A549 treated with ZK216348 at 1 μM for 4 hours (cell line): ENCODE measurements at places on chromosomes 11 and 22. TPM values are rescaled to one million over a fixed set of nuclear protein-coding genes. Genes with fewer than 3 reads are reported as not detected.

MMP8 gene
- total RNA-seq, result not detected in 5 replicates

ALDH3B1 gene
- 91.9 to 140 TPM (median 128 TPM) in 5 replicates for total RNA-seq

FBLN1 gene
- 27.7 to 58.9 TPM (median 50.1 TPM) in 5 replicates for total RNA-seq

NPAT gene
- 3.6 to 6.2 TPM (median 4.6 TPM) in 5 replicates for total RNA-seq

NPAS4 gene
- total RNA-seq, result not detected in 5 replicates

PATE2 gene
- 0.41 TPM in 1 of 5 replicates, not detected in the others for total RNA-seq

MRGPRE gene
- 0.09 to 0.17 TPM (median 0.14 TPM) in 3 of 5 replicates, not detected in the others for total RNA-seq

C11orf16 gene
- total RNA-seq, result not detected in 5 replicates

SCGB1D2 gene
- total RNA-seq, result not detected in 5 replicates

PKP3 gene
- total RNA-seq, result 23.3 to 42.5 TPM (median 38.8 TPM) in 5 replicates

RIMBP3C gene
- 0.13 to 0.64 TPM (median 0.22 TPM) in 5 replicates for total RNA-seq

FREY1 gene
- total RNA-seq, result 0.20 to 0.71 TPM (median 0.44 TPM) in 4 of 5 replicates, not detected in the other

UPK2 gene
- 0.37 to 1.5 TPM (median 0.67 TPM) in 5 replicates for total RNA-seq

PIWIL4 gene
- 0.17 to 0.78 TPM (median 0.30 TPM) in 5 replicates for total RNA-seq
